Hindlimb muscle (tissue), 1 donor: ENCODE measurements at places on chromosomes 1 and 21.
A peak's percentile ranks its signal among the peaks of the same experiment; 100 is the strongest.

DNA sequence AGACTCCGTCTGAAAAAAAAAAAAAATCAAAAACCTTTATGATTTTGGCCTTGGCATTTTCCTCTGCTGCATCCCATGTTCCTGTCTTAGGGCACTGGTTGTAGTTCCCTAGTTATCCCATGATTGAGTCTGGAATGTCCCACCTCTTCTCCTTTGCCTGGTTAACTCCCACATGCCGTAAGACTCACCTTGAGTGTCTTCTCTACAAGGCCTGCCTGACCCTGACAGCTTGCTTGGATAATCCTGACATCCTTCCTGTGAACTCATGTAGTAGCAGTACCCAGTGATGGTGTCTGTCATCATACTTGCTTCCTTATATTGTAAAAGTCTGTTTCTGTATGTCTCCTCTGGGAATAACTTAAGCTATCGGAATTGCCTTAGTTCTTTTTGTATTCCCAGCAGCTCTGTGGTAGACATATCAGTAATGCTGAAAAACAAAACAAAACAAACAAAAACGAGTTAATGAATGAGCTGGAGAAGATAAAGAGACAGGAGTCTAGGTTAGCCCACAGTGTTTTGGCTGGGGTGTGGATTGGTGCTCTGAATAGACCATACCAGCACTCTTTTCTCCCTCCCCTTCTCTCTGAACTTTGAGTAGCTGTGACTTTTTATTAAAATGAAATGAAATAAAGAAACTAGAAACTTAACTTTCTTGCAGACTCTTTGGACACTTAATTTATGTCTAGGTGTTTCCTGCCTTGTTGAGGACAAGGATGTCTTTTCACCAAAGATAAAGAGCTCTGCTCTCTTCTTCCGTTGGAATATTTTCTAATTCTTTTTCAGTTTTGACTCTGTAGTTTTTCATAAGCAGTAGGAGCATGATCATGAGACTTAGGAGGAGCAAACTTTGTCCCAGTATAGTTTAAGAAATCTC is 15.1 kb downstream of the NEK7 start:
- DNase-seq = no peak

DNA sequence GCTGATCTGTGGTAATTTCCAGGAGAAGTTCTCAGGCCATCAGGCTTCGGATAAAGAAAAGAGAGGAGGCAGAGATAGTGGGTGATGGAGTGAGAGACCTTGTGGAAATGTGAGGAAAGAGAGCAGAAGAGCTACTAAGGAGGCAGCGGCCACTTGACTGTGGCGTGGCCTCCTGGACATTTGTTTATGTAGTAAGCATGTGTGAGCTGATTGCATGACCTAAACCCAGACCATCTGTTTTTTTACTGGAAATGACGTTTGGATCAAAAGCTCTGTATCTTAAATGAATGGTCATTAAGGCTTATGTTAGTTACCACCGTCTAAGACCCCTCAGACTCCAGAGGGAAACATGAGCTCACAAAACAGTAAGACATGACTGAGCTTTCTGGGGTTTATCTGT is 13.6 kb downstream of the ATP1B1 start:
- no peak for DNase-seq

DNA sequence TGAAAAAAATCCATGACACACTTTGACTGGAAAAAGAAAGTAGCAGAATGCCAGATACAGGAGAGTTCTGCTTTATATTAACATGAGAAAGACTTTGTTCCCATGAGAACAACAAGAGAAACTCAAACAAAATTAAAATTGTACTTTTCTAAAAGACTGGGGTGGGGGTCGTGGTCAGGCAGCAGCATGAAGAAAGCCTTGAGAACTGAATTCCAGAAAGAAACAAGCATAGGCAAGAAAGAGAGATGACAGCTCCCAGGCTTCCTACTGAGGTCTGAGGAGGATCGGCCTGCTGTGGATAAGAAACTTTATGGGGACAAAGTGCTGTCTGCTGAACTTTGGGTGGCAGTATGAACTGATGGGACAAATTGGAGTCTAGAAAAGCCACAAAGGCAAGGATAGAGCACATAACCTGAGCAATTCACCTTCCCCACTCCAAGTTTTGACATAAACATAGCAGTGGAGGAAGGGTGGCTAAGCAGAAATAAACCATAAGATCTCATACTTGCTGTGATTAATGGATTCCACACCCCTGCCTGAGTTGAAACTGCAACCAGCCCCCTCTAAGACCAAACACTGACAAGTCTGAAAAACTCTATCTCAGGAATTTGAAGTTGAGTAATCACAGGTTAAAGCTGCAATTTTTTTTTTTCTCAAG is 43.7 kb downstream of the COL6A1 start:
- DNase-seq = no peak

- no peak for DNase-seq
Observed at GRCh38 chr1:105556266-105556665, 1500.2 kb upstream of the PRMT6 start.

DNA sequence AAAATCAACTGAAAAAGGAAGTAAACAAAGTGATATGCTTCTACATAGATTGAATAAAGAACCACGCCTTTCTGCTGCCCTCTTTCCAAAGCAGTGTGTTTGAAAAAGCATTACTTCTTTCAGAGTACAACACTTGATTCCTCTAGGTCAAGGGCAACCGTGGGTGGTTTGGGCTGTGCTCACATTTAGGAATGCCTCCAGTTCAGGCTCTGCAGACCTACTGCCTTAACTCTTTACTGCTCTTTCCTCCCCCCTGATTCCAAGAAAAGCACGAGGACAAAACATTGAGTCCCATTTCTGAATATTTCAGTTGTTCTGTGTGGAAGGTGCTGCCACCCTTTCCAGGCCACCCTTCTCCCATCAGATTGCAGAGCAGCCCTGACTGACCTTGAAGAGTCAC is 45.2 kb downstream of the ADAMTS1 start:
- DNase-seq = no peak

- no peak for DNase-seq
Observed at GRCh38 chr1:169468982-169469381, 16.8 kb downstream of the SLC19A2 start.

- DNase-seq = no peak
Observed at GRCh38 chr1:93196591-93196990, 16.1 kb downstream of the CCDC18 start.

DNA sequence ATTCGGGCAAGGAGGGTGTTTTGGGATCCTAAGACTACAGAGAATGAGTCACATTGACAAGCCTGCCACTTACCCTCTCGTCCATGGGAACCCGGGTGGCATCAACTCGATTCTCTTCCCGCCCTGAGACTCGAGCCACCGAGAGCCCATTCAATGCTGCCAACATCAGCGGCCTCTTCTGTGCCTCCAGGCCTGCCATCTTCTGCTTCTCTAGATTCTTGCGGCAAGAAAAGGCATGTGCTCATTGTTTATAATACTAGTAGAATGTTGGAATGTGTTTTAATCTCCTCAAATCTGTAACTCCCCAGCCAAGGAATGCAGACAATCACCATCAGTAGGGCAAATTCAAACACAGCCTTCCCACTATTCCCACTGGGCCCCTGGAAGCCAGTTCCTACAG is 96.9 kb downstream of the SMYD2 start:
- no peak for DNase-seq

DNA sequence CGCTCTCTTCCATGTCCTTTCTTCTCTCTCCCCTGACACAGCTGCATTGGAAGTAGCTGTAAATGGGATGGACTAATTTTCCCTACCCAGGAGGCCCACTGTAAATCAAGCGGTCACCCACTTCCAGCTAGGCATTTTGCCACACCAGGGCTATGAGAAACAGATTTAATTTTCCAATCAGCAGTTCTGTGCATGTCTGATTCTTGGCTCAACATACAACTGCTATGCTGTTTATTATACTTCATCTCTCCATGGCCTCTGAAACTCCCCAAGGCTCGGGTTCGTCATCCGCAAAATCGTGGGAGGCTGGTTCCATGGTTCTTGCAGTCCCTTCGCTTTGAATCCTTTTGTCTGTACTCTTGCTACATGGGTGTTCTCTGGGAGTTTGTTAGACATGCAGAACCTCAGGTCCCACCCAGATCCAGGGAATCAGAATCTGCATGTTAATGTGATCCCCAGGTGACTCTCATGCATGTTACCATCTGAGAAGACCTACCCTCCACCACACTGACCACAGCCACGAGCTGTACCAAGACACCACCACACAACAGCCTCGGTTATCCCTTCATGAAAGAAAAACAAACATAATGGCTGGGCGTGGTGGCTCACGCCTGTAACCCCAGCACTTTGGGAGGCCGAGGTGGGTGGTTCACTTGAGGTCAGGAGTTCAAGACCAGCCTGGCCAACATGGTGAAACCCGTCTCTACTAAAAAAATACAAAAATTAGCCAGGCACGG is 190.5 kb downstream of the GABPA start:
- DNase-seq = no peak

- DNase-seq = peak; percentile 77
Observed at GRCh38 chr1:171220581-171221054, 27.7 kb upstream of the FMO1 start.

- DNase-seq = no peak
Observed at GRCh38 chr1:234999513-234999940, 129.1 kb downstream of the TOMM20 start.

DNA sequence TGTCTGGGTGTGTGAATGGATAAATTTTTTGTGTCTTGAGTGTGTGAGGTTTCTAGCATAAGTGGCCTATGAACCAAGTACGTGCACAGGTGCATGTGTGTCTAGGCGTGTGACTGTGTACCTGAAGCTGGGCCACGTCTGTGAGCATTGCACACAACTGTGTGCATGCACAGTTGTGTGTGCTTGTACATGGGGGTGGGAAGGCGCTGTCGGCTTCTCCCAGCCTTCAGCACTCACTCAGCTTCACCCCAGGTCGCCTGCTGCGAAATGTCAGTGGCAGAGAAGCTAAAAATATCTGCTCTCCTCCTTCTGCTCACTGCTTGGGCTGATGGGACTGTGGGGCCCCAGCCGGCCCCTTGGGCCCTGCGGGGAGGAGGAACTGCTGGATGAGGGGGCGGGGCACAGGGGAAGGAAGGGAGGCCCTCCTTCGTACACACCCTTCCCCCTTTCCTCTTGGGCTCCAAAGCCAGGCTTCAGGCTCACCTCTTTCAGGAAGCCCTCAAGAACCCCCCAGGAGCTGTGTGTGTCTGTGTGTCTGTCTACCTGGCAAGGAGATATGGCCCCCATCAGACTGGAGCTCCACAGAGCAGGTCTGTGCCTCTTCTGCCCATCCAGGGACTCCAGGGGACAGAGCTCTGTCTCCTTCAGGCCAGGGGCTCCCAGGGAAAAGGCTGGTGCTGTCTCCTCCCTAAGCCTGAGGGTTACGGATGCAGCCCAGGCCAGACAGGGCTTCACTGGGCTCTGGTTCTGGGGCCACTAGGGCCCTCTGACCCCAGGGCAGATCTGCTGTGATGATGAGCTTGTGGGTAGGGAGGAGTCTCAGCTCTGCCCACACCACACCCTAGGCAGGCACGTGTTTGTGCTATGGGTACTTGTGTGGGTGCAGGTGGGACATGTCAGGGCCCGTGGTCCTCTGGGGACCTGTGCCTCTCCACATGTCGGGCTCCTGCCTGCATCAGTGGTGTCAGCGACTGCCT is 35.6 kb upstream of the WASF2 start:
- peak; percentile 68 for DNase-seq

DNA sequence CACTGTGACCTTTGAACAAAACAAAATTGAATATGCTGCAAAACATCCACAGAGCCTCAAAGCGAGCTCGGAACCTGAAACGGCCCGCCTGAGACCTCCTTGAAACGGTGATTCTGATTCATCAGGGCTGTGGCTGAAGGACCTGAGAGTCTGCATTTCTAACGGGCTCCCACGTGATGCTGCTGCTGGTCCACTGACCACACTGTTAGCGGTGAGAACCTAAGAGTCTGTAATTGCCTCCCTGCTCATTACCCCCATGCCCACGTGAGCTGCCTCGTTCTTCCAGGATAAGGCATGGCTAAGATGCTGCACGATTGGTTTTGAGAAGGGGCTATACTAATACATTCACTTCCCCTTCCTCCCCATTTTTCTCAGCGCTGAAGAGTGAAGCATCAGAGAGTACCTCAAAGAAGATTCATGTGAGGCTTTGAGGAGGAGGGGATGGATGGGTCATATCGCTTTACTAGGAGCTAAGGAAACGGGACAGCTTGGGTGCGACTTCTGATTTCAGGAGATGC is 9.7 kb downstream of the TLR5 start:
- no peak for DNase-seq

DNA sequence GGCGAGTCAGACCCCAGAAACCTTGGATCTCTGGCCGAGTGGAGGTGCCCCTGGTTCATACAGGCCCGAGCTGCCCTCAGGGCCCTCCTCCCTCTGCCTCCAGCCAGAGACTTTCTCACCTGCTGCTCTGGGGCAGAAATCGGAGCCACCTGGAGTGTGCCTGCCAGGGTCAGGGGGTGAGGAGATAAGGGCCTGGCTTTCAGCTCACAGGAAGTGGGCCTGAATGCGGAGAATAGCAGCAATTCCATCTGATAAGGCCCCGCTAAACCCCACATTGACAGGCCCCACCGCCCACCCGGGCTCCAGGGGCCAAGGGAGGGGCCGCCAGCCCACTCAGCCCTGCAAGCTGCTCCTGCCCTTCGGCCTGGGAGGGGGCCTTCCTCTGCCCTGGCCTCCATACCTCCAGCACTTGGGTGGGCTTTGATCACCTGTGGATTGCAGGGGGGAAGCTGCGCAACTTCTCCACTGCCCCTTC is 123.7 kb upstream of the ARHGEF16 start:
- DNase-seq = no peak

DNA sequence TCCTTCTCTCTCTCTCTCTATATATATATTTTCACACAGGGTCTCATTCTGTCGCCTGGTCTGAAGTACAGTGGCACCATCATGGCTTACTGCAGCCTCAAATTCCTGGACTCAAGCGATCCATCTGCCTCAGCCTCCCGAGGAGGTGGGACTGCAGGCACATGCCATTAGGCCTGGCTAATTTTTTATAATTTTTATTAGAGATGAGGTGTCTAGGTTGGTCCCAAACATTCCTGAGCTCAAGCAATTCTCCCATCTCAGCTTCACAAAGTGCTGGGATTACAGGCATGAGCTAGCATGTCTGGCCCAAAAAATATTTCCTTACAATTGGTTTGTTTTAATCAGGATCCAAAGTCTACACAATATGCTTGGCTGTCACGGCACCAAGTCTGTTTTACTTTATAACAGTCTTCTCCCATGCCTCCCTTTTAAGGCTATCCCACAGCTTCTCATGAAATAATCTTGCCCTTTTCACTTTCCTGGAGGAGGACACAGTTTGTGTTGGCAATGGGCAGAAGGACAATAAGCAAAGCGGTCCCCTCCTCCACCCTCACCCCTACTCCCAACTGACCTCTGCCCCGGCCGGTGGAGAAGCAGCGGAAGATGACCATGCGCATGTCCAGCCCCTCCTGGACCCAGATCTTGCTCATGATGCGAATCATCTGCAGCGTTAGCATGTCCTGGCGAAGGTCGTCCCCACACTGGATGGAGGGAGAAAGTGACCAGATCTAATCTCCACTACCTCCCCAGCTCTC is 28.2 kb upstream of the PPP1R15B start:
- no peak for DNase-seq

DNA sequence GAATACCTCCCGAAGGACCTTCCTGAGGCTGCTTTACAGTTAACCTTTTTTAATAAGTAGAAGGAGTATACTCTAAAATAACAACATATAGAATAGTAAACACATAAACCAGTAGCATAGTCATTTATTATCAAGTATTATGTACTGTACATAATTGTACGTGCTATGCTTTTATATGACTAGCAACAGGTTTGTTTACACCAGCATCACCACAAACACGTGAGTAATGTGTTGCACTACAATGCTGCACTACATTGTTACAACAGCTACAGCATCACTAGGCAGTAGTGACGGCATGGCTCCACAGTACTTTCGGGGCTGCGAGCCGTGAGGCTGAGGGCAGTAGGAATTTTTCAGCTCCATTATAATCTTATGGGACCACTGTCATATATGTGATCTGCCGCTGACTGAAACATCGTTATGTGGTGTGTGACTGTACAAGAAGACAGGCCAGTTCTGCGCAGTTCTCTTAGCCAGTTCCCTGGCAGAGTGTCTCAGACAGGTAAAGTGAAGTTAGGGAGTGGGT is 82.8 kb upstream of the LRRC8D start:
- DNase-seq = no peak
